ENCODE measurements at places on chromosomes 13 and 19.

- DNase-seq: no peak
These were observed 155.8 kb downstream of the TEX29 start for GRCh38 chr13:111476197-111476596.

DNA sequence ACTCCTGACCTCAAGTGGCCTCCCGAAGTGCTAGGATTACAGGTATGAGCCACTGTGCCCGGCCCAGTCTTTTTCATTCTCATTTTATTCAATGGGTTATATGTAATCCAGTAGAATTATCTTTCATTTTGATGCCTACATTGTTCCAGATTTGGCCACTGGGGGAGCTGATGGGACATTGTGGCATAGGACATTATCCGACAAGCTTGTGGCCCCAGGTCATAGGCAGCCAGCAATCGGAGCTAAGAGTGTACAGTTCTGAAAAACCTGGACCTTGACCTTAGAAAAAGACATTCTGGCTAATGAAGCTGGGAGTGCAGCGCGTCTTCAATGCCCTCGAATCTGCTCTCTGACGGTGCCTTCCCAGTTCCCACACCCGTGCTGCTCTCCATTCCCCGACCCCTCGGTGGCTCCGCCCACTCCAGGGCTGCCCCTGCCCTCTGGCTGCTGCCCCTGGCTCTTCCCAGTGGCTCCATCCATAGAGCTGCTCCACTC, 108.7 kb downstream of the TEX29 start:
- DNase-seq: peak; percentile 52

DNA sequence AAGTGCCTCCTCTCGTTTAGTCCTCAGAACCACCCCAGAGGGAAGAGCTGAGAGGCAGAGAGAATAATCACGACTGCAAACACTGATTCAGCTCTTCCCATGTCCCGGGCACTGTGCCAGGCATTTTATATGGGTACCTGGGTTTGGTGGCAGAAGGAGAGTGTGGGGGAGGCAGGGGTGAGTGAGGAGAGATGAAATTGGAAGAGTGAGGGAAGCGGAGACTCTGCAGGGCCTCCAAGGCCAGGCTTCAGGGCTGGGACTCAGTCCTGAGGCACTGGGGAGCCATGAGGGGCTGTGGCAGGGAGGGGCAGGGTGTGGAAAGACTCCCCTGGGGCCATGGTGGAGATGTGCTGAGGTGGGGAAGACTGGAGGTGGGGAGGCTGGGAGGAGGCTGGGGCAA, 8.7 kb downstream of the SYNGR4 start:
- no peak for DNase-seq

DNA sequence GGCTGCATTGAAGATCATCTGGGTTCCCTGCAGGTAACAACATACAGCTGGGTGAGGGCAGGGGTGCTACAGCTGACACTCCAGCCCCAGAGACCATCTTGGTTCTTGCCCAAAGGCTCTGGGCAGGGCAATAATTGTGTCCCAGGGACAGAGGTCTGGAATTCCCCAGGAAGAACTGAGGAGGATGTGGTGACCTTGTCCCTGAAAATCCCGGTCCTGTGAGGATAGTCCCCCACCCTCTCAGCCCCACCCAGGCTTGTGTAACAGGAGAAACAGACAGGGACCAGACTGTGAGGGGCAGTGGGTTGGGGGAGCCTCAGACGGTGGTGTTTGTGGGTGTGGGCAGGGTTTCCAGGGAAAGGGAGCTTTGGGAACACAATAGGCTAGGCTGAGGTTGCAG, 63.5 kb downstream of the COLGALT1 start:
- no peak for DNase-seq

DNA sequence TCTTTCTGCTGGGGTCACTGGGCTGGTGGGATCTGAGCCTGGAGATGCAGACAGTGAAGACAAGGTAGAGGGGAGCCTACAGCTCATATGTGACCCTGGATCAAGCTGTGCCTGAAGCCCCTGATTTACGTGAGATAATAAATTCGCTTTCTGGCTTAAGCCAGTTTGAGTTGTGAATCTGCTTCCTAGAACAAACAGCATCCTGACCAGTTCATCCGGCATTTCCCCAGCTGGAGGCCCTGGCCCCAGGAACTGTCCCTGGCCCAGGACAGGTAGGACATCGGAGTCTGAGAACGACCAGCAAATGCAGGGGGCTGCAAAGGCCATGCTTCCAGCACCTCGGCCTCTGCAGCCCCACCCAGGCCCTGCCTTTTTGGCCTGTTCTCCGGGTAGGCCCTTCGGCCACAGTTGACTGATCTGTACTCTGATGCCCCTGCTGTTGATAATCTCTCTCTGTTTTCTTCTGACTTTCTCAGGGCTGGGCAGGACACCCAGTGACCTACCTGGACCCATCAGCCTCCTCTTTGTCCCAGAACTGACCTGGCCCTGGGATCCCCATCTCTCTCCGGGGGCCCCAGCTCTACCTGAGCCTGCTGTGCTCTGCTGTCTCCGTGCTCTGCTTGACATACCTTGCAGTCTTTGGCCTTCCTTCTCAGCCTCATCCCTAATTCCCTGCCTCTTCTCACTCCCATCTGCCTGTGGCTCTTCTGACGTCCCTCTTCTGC, 9.5 kb upstream of the VSIG10L start:
- DNase-seq: no peak

GRCh38 chr13:97659602-97660001, 225.6 kb downstream of the RAP2A start:
- DNase-seq: no peak

DNA sequence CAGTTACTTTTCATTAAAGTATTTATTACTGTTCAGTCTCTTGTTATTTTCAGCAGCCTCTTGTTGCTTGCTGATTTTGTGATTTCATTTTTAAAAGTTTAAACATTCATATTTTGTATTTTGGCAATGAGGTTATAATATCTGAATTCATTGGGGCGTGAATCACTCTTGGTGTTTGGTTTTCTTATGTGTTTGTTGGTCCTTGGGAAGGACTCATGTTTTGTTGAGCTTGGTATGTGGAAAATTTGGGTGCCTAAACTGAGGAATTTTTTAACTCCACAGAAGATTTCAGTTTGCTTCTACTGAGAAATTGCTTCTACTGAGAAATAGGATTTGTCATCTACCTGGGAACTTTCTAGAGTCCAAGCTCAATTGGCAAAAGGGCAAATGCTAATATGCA, 38.2 kb downstream of the PDS5B start:
- DNase-seq: no peak

- no peak for DNase-seq
These were observed 243.5 kb downstream of the ITGBL1 start for GRCh38 chr13:101695870-101696516.

DNA sequence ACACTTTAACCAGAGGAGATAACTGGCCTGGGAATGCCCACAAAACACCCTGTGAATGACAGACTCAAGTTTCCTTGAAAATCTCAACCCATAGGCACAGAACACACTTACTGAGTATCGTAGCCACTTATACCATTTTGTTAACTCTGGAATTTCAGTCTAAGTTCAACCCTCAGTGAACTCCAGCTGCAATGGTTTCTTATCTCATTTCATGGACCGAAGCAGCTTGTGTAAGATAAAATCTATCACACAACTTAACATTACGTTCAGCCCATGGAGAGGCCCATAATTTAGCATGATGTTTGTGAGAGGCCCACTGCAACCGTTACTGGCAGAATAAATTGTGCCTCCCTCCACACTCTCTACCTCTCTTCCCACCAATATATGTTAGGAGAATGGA, 323.0 kb downstream of the DNAJC15 start:
- no peak for DNase-seq

GRCh38 chr13:98299966-98300350, 122.9 kb upstream of the RNF113B start:
- no peak for DNase-seq

- DNase-seq: no peak
These were observed 8.9 kb downstream of the KHSRP start for GRCh38 chr19:6415591-6416190.

DNA sequence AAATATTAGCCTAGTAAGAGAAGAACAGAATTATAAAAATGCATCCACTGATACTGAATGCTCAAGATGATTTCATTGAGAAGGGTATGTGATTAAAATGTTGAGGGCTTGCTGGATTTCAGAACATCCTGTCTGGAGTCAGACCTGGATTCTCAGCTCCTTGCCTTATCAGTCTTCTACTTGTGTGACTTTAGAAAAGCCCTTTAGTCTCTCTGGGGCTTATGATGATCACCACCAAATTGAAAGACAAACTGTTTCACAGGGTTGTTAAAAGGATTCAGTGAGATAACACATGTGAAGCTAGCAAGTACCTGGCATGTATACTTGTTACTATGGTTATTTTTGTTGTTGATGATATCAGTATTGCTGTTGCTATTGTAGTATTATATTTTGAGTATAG, 118.4 kb downstream of the GPC6 start:
- DNase-seq: no peak

DNA sequence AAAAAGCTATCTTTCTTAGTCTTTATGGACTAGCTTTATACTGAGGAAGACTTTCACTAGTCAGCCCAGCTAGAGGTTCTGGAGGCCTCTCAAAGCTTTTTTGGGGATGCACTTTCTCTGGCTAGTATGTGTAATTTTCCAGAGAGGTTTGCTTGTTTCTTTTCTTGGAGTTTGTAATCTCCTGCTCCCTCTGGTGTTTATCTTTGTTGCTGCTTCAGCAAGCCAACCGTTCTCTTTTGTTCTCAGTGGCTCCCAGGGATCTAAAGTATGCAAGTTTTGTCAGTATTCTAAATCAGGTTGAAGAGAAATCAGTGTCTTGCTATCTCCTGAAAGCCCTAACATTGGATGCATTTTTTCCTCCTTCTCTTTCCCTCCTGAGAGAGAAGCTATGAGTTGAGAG, 121.1 kb upstream of the MYO16 start:
- DNase-seq: no peak

DNA sequence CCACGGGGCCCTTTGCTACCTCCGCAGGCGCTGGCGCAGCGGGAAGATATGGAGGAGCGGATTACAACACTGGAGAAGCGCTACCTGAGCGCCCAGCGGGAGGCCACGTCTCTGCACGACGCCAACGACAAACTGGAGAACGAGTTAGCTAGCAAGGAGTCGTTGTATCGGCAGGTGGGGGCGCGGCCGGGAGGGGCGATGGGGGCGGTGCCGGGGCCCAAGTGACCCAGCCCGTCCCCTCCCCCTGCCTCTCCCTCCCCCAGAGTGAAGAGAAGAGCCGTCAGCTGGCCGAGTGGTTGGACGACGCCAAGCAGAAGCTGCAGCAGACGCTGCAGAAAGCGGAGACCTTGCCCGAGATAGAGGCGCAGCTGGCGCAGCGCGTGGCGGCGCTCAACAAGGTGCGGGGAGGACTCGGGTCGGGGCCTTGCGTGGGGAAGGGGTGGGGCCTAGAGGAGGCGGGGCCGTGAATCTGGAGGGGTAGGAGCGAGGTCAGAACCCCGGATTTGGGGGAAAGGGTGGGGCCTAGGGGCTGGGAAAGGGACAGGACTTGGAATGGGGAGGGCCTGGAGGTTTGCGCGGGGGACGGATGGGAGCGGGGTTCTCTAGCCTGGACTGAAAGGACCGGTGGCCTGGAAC, 13.7 kb downstream of the PPFIA3 start:
- no peak for DNase-seq

GRCh38 chr19:45103156-45103507, 10.2 kb downstream of the PPP1R37 start:
- DNase-seq: peak; percentile 45

DNA sequence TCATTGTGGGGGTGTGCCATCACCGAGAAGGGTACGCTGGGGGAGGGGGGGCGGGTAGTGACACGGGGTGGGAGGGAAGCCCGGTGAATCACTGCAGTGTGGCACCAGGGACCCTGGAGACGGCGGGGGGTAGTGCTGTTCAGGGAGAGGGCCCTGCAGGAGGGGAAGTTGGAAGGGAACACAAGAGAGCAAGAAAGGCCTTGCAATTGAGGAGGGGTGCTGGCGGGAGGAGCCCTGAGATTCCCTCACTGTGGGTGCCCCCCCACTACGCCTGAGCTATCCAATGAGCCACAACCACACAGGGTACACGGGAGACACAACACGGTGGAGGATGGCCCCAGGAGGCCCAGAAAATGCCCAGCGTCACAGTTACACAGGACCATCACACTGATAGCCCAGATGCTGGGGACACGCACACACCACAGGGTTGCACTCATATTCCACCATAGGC, 516 bp upstream of the ATP1A3 start:
- no peak for DNase-seq

DNA sequence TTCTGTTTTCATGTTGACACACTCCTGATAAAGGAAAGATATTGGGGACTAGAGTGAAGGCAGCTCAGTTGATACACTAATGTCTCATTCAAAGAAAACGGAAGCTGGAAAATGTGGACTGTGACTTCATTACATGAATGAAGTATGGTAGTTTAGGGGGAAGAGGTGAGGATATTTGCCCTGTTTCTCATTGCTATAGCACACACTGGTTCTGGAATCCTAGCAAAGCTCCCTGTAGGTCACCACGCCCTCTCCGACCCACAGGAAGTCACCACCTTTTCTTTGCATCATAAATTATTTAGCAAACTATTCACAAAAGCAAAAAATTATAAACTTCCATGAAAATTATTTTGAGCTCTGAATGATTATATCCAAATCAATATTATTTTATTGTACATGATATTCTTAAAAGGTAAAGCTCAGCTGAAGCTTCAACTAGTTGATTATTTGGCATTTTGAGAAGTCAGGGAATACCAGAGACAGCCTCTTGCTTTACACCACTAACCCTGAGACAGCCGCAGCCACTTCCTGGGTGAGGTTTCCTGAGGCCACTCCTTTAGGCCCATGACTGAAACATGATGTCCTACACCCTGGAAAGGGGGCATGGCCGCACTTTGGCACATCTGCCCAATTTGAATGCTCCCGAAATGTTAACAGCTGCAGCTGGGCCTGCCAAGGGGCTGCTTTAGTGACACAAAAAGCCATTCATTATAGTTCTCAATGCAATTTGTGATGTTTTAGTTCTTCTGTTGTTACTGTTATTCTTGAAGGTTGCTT, 50.0 kb upstream of the WDFY2 start:
- DNase-seq: no peak

- no peak for DNase-seq
These were observed 3.4 kb upstream of the ZSCAN4 start for GRCh38 chr19:57665261-57665806.

DNA sequence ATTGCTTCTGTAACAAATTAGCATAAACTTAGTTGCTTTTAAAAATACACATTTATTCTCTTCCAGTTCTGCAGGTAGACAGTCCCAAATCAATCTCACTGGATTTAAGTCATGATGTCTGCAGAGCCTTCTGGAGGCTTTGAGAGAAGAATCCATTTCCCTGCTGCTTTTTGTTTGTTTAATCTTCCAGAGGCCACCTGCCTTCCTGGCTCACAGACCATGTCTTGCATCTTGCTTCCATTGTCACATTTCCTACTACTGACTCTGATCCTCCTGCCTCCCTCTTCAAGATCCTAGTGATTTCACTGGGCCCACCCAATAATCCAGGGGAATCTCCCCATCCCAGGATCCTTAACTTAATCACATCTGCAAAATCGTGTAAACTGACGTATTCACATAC, 473.3 kb downstream of the ITGBL1 start:
- DNase-seq: no peak

- DNase-seq: no peak
These were observed 2810.0 kb downstream of the PCDH9 start for GRCh38 chr13:64420181-64420580.

Data from germinal center (tissue), 1 donor.